Osteocyte (in vitro differentiated cells): ENCODE measurements at places on chromosomes 3 and 15.

- no peaks in the 10 kb centered on the region for H3K36me3 ChIP-seq
- no peak overlapping the region for H3K27ac ChIP-seq
- DNase-seq: no peak
- H3K27me3 ChIP-seq: peaks cover 7% of the 10 kb centered on the region
Measured at GRCh38 chr3:119600732-119601131, 3.0 kb downstream of the PLA1A start.

DNA sequence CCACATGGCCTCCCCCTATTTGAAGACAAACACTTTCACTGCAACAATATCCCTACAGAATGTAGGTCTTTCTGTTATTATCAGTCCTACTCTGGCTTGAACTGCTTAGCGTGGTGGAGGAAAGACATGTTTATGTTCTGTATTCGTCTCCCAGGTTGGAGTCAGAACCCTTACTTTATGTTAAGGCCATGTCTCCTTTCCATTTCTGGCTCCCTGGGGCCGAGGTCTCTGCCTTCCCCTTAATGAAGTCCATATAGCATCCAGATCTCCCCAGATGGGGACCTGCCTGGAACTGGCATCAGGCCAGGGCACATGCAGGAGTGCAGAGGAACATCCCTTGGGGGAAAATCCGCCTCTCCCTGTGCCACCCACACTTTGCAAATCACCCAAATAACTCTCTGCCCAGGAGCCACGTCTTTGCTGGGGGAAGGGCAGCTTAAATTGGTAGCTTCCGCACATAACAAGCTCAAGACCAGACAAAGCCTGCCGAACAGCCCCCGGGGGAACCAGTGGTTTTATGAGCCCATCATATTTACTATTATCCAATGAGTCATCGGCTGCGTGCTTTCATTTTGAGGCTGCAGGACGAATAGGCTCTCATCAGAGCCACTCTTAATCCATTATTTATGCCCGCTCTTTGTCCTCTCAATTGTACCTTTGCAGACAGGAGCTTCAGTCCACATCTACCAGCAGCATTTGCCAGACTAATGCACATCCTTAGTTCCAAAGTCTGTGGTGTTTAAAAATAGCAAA is 237.0 kb downstream of the UACA start:
- H3K27ac ChIP-seq: peak overlapping the region; percentile 16
- DNase-seq: peak; percentile 83
- H3K4me1 ChIP-seq: peaks cover 16% of the 10 kb centered on the region
- peak overlapping the region; percentile 47 for H3K4me3 ChIP-seq
- peaks cover 49% of the 10 kb centered on the region for H3K27me3 ChIP-seq
- peaks cover 2% of the 10 kb centered on the region for H3K36me3 ChIP-seq

DNA sequence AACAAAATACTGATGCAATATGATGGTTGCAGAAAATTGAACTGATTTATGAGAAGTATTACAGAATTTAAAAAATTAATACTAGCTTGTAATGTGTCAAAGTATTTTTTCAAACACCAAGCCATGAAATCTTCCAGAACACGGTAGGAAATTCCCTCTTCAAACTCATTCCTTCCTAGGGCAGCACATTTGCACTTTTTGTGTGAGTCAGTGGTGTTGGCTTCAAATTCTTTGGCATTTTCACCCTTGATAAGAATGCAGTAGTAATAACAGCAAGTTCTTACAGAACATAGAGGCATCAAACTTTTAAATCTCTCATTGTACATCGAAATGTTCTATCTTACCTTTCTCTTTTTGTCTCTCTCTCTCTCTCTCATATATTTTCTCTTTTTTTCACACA is 191.8 kb downstream of the CGGBP1 start:
- DNase-seq: no peak
- H3K4me3 ChIP-seq: no peak overlapping the region
- H3K4me1 ChIP-seq: no peaks in the 10 kb centered on the region
- H3K36me3 ChIP-seq: no peaks in the 10 kb centered on the region
- peaks cover 10% of the 10 kb centered on the region for H3K27me3 ChIP-seq

DNA sequence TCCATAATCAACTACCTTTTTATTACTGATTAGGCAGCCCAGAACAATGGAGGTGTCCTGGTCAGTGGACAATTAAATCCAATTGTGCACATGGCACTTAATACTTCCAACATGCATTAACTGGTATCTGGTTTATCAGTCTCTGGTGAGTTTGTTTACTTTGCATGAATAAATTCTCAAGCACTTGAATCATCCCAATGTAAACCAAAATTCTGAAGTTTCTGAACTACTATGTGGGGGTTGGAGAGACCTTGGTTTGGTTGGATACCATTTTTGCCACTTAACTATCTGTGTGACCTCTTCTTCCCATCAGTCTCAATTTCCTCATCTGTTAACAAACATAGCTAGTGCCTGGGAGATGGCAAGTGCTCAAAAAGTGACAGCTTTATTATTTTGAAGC is 70.5 kb upstream of the MAP4 start:
- DNase-seq: no peak
- peaks cover 43% of the 10 kb centered on the region for H3K4me1 ChIP-seq
- H3K36me3 ChIP-seq: peaks cover 4% of the 10 kb centered on the region

- H3K36me3 ChIP-seq: no peaks in the 10 kb centered on the region
- no peaks in the 10 kb centered on the region for H3K27me3 ChIP-seq
- H3K4me3 ChIP-seq: no peak overlapping the region
Measured at GRCh38 chr3:55309336-55309735, 177.8 kb downstream of the WNT5A start.

GRCh38 chr15:63353887-63354286 is 27.8 kb downstream of the CA12 start:
- no peak overlapping the region for H3K4me3 ChIP-seq
- H3K27me3 ChIP-seq: peaks cover 3% of the 10 kb centered on the region
- no peaks in the 10 kb centered on the region for H3K36me3 ChIP-seq
- H3K4me1 ChIP-seq: peaks cover 11% of the 10 kb centered on the region
- DNase-seq: no peak

GRCh38 chr3:196697270-196697669 is 14.8 kb downstream of the CEP19 start:
- H3K36me3 ChIP-seq: no peaks in the 10 kb centered on the region
- no peak overlapping the region for H3K4me3 ChIP-seq
- no peaks in the 10 kb centered on the region for H3K4me1 ChIP-seq
- H3K27ac ChIP-seq: no peak overlapping the region

GRCh38 chr3:126147932-126148683 is 32.3 kb downstream of the ALDH1L1 start:
- peak overlapping the region; percentile 28 for H3K27ac ChIP-seq
- no peak overlapping the region for H3K4me3 ChIP-seq
- H3K4me1 ChIP-seq: no peaks in the 10 kb centered on the region
- DNase-seq: peak; percentile 73

DNA sequence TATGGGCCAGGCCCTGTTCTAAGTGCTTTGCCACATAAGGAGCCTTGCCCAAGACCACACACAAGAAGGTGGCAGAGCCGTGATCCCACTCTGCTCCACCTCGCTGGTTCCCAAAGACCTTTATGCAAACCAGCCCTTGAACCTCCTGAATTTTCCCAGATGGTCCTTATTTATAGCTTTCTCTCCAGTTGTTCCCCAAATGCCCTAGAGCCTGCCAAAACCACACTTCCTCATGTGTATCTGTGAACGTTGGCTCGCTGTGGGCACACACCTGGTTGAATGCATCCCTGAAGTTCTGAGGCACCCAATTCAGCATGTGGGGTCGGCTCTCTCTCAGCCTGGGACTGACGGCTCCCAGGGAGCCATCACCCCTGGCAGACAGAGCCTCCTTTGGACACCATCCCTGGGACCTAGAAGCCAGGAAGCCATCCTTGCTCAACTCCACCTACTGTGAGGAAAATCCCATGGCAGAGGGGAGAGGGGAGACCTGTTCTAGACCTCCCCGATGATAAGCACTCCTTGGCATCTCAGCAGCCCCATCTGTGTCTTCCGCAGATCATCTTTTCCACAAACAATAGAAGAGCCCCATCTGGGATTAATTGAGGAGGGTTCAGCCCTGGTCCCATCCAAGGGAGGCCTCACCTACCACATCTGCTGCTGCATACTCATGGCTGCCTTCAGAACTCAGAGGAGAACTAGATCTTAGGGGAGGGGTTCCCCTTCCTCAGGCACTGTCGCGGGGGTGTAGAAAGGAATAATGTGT is 42.3 kb upstream of the LIMD1 start:
- H3K4me3 ChIP-seq: no peak overlapping the region
- no peaks in the 10 kb centered on the region for H3K27me3 ChIP-seq
- H3K4me1 ChIP-seq: peaks cover 62% of the 10 kb centered on the region
- no peak for DNase-seq
- H3K27ac ChIP-seq: peak overlapping the region; percentile 56

DNA sequence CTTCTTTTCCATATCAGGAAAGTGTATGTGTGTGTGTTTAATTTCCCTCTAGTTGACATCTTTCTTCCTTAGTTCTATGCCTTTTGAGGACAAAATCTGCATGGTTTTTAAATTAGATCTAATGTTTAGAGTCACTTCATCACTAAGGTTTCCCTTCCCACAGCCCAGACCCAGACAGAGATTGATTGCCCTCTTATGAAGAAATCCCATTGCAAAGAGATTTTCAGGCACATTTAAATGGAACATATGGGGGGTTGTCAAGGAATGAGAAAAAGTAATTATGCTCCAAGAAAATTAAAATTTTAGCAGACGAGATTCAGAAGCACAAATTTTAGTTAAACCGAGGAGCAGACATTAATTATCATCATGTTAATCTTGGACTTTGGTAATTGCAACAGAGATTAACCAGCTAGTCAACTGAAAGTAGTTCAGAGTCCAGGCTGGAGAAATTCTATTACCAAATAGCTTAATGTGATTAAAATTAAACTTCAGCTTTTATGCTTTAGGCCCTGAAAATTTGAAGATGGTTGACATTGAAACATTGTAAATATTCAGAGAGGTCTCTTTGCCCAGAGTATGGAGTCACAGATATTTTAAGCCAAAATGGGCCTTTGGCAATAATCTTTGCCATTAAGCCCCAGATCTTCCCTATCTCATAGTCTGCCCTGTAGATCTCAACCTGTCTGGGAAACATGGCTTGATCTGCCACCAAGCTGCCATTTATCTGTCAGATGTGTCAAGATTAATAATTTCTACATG is 143.4 kb downstream of the TMEM108 start:
- no peaks in the 10 kb centered on the region for H3K36me3 ChIP-seq
- no peak overlapping the region for H3K4me3 ChIP-seq
- H3K27ac ChIP-seq: no peak overlapping the region
- DNase-seq: no peak
- peaks cover 5% of the 10 kb centered on the region for H3K27me3 ChIP-seq
